ENCODE measurements at places on chromosomes 6 and 20.
A peak's percentile ranks its signal among the peaks of the same experiment; 100 is the strongest.

GRCh38 chr6:150641398-150642139 is 41.9 kb downstream of the PLEKHG1 start:
- no peak for DNase-seq

DNA sequence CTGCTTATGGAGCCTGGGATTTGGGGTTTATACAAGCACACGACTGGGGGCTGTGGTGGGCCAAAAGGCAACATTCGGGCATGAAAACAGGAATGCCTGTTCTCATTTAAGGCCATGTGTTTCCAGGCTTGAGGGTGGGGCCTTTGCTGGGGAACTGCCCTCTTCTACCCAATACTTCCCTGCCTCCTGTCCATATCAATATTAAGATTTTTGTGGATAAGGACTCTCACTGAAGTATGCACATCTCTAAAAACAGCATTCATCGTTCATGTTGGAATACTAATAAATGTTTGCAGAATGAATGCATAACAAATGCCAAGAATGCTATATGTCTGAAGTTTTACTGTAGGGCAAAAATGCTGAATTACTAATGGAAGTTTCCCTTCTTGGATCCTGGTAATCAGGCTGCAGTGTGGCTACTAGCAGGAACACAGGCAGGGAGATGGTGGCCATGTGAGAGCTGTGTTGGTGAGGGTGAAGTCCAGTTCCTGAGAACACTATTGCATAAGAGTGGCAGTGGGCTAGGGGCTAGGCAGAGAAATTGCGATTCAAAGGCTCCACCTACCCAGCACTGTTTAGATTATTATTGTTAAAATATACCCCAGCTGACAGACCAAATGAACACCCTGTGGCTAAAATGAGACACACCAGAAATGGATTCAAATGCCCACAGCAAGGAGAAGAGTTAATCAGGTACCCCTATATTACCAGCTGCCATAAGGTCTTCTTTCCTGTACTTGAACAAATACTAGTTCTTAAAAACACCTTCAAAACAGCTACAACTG is 644.3 kb downstream of the EPM2A start:
- no peak for DNase-seq

DNA sequence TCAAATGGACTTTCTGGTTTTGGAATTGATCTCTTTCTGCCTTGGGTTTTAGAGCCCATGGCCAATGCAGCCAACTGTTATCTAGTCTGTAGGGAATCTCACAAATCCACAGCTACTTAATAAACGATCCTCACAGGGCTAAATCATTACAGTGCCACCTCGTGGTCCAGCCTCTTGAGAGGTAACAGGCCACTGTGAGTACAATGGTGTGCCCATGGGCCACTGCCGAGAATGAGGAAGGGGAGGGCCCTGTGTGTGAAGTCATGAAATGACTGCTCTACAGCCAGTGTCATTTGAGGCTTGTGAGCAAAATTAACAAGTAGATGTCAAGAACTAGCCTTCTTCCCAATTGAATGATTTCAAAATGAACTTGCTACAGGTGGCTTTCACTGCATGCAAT is 54.3 kb upstream of the GMPR start:
- no peak for DNase-seq

GRCh38 chr6:2579241-2579761 is 171.4 kb downstream of the MYLK4 start:
- no peak for DNase-seq

- no peak for DNase-seq
These were observed 66.1 kb downstream of the FAM120B start for GRCh38 chr6:170372380-170373325.

DNA sequence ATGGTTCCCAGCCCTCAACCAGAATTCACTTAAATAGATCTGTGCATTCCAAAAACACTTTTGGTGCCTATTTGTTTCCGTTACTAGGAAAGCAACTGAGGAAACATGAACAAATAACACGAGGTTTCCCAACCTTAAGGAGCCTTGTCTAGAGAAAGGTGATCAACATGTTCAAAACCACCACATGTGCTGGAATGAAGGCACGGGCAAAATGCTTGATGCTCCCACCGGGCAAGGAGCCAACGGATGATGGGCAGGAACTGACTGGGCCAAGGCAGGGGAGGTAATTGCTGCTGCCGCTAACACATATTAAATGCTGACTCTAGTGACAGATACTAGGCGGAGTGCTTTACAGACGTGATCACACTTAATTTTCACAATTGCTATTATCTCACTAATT is 2.5 kb downstream of the MYLK4 start:
- DNase-seq = no peak

- DNase-seq = no peak
These were observed 206.0 kb downstream of the ERMARD start for GRCh38 chr6:169957351-169957963.

DNA sequence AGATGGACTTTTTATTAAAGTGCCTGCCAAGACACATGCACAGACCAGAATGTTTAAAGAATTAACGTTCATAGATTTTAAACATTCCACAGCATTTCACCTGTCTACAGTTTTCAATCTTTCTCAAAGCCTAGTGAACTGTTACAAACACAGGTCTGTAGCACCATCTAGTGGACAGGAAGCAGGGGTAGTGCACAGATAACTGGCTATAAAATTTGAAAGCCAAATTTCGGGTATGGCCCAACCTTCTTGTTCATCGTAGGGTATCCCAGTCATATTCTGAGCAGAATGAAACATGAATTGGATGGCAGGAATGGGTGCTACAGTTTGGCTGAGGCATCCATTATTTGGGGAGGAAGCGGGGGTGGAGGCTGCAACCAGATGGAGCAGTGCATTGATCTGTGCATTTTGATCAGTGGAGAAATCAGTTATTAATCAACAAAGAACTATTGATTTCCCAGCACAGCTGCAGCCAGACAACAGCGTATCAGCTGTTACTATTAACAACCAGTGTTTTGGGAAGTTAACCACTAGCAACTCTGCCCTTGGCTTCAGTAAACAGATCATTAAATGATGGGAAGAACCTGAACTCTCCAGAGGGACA is 56.1 kb upstream of the B3GAT2 start:
- peak; percentile 4 for DNase-seq

GRCh38 chr6:103672169-103672568 is 1187.5 kb downstream of the HACE1 start:
- DNase-seq = no peak

- DNase-seq = no peak
These were observed 1027.3 kb upstream of the CITED2 start for GRCh38 chr6:140401761-140402160.

GRCh38 chr6:36897609-36898008 is 11.9 kb downstream of the C6orf89 start:
- no peak for DNase-seq

- no peak for DNase-seq
These were observed 25.5 kb upstream of the WFDC2 start for GRCh38 chr20:45444050-45444449.
